Right atrium auricular region (tissue), 2 donors: ENCODE measurements at places on chromosomes 7 and 10.

DNA sequence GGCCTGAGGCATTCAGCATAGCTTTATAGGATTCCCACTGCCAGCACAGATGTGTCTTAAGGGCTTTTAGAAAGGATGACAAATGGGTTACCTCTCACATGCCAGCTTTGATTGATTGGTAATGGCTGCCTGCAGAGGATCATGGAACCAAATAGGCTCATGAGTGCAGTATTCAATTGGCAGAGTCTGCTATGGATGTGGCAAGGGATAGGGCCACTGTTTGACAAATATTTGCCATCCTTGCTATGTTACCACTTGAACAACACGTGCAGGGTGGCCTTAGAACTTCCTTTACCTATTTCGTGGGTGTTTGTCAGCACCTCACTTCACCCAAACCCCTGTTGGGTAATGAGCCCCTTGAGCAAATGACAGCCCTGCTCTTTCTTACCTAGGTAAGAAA lies 139.2 kb downstream of the C10orf105 start:
- no peak for DNase-seq

DNA sequence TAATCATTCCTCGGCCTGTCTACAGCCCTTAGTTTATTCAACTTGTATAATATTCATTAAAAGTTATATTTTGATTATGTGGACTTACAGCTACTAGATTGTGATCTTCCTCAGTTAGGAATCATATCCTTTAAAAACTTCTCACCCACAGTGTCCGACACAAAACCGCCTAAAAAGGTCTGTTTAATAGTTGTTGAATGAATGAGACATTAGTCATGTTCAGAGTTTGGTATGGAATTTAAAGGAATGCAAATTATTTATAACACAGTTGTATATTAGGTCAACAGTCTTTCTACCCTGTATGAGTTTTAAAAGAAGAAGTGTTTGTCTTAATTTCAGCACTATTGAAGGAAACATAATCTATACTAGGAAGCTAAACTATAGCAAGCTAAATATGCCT lies 390.0 kb downstream of the ARL4A start:
- DNase-seq = no peak

DNA sequence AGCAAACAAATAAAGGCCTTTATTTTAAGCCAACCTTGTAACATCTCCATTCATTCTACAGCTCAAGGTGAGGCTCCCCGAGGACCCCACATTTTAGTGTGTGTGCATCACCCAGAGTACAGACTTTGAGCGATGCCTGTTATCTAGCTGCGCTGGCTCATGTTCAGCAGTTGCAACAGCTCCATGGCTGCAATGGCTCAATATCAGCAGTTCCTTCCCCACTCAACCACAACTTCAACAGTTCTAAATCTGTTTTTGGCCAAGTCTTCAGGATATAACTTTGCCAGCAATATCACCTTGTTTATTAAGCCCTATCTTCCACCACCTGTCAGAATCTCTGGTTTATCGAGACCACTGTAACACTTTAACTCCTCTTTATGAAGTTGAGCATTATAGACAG lies 95.8 kb downstream of the WNT2 start:
- no peak for DNase-seq

DNA sequence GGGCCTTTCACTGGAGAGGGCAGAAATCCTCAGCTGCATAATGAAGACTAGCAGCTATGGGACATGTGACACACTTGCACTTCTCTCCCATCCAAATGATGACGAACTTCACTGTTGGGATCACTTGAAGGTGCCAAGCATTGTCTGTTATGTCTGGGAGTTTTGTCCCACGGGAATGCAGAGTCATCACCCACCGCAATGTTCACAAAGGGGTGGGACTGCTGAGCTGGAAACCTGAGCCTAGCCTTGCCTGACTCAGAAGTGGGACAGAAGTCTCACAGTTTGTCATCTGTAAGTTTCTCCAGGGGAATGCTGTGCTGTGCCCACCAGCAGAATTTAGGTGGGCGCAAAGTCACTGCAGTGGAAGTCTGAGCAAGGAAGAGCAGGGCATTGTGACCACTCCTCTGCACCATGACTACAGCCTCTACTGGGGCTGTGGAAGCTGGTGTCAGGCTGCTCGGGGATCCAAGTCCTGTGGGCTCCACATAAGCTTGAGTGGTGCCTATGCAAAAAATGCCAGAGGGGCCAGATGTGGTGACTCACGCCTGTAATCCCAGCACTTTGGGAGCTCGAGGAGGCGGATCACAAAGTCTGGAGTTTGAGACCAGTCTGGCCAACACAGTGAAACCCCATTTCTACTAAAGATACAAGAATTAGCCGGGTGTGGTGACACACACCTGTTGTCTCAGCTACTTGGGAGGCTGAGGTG lies 472.0 kb upstream of the CNTNAP2 start:
- DNase-seq = no peak

DNA sequence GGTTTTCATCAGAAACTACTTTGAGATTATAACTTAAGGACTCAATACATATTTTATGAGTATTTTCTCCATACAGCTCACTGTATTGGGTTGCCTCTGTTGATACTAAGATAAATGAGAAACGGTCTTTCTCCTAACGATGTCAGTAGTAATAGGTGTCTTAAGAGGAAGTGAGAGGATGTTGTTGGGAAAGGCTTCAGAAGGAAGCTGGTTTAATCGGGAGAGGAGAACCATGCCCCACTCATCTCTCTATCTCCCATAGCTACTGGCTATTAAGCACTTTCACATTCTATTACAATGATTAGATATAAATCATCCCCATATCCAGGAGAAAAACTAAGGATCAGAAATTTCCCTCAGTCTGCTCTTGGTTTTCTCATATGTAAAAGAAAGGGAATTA lies 2.0 kb downstream of the CLEC5A start:
- no peak for DNase-seq

- DNase-seq = no peak
These were observed 11.9 kb upstream of the XPNPEP1 start for GRCh38 chr10:109934958-109935793.

DNA sequence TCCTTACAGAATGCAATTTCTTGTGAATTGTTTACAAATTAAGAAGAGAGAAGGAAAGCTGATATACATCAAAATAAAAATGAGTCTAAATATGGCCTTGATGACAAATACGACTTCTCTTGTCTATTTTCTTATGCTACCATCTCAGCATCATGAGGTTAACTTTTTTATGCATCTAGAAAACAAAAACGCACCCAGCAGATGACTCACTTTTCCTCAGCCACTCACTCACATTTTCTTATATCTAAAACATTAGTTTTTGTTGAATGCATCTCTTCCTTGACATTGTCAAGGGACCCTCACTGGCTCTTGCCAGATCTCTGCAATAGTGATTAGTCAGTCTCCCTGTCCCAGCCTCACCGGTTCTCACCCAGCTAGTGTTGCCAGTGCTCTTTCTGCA lies 256.4 kb upstream of the SLC26A5 start:
- no peak for DNase-seq

- DNase-seq = no peak
These were observed 227.6 kb upstream of the NPSR1 start for GRCh38 chr7:34430456-34430855.

DNA sequence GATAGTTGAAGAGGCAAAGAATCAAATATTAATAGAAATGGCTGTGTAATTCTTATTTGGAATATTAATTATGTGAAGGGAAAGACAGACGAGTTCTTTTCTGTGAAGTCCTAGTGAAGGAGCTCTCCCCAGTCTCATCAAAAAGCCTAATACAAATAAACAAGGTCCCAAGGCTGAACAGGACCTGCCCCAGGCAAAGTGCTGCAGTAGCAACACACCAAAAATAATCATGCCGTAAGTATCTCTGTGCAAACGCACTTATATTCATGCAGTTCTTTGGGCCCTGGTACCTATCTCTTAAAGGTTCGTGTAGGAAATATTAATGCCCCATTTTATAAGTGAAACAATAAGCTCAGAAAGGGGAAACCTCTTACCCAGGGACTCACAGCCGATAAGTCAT lies 12.2 kb upstream of the CHST15 start:
- DNase-seq = no peak

DNA sequence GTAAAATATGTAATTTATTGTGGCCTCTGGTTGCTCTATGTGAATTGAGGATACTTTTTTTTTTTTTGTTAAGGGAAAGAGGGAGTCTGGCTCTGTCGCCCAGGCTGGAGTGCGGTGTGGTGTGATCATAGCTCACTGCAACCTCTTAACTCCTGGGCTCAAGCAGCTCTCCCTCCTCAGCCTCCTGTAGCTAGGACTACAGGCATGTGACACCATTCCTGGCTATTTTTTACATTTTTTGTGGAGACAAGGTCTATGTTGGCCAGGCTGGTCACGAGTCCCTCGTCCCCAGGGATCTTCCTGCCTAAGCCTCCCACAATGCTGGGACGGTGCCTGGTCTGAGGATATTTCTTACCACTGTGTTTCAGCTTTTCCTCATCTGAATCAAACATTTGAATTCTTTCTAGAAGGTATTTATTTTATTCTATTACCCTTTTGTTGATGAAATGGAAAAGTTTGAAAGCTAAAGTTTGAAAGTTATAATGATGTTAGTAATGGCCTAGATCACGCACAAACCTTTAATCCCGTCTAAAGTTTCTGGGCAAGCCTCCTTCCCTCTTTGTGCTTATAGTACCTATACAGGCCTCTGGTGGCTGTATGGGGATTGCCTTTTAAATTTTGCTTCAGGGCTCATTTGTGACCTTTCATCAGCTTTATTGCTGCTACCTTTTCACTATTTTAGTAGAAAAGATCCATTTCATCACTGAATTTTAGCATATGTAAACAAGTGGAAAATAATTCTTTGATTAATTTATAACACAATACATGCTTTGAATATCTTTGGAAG lies 2.0 kb downstream of the IFRD1 start:
- DNase-seq = peak; percentile 73

DNA sequence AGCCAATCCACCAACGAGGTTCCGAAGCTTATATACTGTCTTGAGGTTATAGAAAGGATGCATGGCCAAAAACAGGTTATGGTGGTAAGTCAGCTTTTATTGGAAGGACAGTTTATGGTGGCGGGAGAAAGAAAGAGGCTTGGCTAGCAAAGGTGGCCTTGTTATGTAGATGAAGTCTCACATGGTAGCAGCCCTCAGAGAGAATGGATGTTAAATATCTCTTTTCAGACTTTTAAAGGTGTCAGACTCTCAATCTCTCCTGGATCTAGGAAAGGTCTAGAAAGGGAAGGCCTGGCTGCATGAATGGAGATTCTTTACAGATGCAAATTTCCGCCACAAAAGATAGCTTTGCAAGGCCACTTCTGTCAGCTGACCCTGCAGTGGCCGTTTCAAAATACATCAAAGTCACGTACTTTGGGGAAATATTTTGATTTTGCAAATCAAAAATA lies 333.8 kb downstream of the GALNT17 start:
- DNase-seq = no peak

GRCh38 chr10:132515811-132516726 lies 21.5 kb upstream of the INPP5A start:
- no peak for DNase-seq

DNA sequence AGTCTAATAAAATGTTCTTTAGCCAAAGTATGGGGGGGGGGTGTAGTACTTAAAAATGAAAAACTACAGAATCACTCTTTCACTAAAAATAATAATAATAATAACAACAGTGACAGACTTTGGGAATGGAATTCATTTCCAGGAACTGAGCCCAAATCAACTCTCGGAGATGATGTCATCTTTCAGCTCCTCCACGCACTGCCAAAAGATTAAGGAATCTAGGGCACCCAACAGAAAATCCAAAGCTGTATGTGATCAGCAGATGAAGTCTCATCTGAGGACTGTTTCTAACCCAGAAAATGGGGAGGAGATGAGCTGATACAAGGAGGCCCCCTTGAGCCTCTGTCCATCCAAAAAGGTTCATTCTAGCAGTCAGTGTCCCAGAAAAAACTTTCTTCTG lies 54.5 kb downstream of the GRB10 start:
- DNase-seq = no peak

GRCh38 chr10:102781921-102782557 lies 38.3 kb downstream of the WBP1L start:
- DNase-seq = no peak

DNA sequence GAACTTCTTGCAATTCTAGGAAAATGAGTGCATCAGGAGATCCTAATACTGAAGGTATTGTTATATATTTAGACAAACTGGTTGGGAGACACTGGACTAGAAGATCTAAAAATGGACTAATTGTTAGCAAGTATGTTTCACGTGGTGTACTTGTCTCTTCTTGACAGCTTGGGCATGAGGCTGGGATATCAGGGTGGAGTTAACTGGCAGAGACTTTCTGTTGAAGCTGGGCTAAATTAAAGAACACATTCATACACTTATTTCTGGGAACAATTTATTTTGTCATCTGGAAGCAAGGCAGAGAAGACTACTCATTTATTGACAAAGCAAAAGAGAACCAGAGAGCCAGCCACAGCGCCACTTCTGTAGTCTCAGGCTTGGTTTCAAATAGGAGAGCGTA lies 25.9 kb downstream of the TYW1 start:
- DNase-seq = no peak

- DNase-seq = no peak
These were observed 11.2 kb downstream of the LRIT2 start for GRCh38 chr10:84214046-84214572.

GRCh38 chr10:110681023-110681681 lies 37.0 kb downstream of the RBM20 start:
- DNase-seq = no peak

- no peak for DNase-seq
These were observed 85.8 kb downstream of the PAXIP1 start for GRCh38 chr7:154916856-154917807.

DNA sequence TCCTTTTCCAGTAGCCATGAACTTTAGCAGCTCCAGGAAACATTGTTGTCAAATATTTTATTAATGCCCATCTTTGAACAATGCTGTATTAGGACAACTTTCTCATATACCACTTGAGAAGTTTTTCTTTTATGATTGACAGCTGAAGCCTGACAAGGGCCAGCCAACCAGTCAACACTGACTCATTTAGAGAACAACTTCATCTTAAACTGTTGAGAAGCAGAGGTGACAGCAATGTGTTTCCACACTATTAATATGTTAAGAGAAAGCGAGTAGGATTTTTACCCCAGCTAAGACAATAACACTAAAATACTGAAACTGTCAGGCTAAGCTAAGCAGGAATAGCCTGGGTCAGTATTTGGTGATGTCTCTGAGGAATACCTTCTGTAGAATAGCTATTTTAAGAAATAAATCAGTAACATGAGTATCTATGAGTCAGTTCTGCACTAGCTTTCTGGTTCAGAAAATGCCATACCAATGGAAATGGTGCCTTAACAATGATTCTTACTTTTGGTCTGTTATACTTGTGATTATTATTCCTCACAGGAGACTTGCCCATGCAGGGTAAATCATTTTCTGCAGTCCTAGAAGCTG lies 168.8 kb upstream of the POT1 start:
- DNase-seq = no peak

- no peak for DNase-seq
These were observed 22.2 kb downstream of the SUGCT start for GRCh38 chr7:40156988-40157387.
